Calu3 (cell line): ENCODE measurements at places on chromosomes 2 and 18.
A peak's percentile ranks its signal among the peaks of the same experiment; 100 is the strongest.

GRCh38 chr2:63721082-63721424 is 120.6 kb upstream of the UGP2 start:
- DNase-seq = no peak

GRCh38 chr18:63836456-63836855 is 51.0 kb upstream of the SERPINB2 start:
- no peak for DNase-seq

DNA sequence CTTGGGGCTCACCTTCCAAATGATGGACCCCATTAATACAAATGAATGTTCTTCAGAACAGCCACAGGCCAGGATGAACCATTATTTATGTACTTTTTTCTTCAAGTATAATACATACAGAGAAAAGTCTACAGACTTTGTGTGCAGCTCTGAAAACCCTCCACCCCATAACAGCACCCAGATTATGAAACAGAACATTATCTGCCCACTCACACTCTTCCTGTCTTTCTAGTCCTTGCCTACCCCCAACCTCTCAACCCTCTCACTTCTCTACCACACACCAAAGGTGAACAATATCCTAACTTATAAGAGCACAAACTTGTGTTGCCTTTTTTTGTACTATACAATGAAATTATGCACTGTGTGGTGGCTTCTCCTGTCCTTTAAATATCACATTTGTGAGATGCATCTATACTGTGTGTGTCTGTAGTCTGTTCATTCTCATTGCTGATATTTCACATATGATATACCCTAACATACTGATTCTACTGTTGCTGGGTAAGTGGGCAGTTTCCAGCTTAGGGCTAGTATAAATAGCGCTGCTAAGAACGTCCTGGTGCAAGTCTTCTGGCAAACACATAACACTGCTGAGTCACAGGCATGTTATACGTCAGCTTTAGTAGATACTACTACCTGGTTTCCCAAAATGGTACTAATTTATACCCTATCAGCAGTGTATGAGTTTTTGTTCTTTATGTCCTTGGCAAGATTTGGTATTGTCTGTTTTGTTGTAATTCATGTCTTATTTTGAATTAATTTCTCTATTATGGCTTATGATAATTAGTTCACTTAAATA is 1.0 kb upstream of the NPHP1 start:
- no peak for DNase-seq

DNA sequence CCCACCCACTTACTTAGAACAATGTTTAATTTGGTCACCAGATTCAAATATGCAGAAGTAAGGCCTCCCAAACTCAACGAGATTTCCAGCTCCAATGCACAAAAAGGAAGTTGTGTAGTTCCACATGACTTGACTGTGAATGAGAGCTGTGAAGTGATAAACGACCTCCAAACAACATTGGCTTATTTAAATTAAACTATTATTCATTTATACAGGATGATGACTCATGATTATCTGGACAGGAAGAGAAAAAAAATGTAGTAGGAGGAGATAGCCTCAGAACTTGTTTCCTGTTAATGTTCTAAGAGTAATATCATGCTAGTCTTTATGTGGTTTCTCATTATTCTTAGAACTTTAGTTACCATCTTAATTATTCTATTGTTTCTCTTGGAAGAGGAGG is 237.3 kb downstream of the C1D start:
- DNase-seq = no peak

- DNase-seq = no peak
Measured at GRCh38 chr2:28232295-28232694, 160.4 kb upstream of the FOSL2 start.

GRCh38 chr2:64655873-64656272 is 2.2 kb upstream of the SERTAD2 start:
- DNase-seq = no peak

- DNase-seq = no peak
Measured at GRCh38 chr2:1353124-1353523, 60.1 kb upstream of the TPO start.

- DNase-seq = no peak
Measured at GRCh38 chr2:37718515-37719161, 47.2 kb upstream of the CDC42EP3 start.

DNA sequence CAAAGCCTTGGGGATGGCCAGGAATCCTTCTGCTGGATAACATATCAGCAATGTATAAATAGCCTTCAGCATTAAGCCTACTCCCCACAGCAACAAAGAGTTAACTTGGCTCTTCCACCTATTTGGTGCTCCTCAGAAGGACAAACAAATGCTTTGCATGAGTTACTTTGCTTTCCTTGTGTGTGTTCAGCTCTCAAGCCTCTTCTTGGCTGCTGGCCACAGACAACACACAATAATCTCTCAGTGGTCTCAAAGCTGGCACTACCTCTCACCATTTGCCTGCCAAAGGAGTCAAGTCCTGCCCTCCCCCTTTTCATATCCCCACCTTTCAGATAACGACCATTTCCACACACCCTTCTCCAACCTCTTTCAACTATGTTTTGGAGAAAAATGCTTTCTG is 17.5 kb downstream of the FTCDNL1 start:
- no peak for DNase-seq

DNA sequence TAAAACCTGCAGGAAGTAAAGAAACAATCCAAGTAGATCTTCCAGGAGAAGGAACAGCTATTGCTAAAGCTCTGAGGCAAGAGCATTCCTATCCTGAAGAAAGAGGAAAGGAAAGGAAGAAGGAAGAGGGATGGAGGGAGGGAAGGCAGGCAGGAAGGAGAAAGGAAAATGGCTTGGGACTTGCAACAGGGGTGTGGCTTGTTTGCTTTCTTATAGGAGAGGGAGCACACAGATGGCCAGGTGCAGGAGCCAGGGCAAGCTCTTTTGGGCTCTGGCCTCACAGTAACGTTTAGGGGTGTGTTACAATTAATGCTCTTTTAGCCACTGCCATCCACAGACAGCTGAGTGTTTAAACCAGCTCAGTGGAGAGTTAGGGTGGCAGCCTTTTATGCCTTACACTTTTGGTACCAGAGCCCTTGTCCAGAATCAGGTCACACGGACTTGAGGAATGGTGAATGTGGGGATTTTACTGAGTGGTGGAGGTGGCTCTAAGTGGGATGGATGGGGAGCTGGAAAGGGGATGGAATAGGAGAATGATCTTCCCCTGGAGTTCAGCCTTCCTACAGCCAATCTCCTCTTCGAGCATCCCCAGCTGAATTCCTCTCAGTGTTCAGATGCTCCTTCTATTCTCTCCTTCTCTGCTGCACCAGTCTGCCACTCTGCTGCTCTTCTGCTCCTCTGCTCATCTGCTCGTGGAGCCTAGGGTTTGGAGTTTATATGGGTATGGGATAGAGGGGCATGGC is 108.7 kb upstream of the SLC39A10 start:
- no peak for DNase-seq

DNA sequence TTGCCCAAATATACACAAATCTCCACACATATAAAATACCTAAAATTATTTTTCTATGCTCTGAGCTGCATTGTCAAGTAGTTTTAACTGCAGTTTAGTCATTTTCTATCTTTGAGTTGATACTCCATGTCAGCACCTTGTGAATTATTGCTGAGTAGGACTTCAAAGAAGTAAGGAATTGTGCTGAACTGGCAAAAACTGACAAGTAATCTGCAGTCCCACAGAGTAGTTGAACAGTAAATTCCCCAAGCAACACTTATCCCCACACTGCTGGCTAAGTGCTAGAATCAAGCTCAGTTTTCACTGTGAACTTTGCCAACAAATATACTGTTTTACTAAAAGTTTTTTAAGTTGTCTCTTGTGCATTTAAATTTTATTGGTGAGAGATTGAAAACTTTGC is 141.8 kb upstream of the ST6GAL2 start:
- no peak for DNase-seq

GRCh38 chr2:119264781-119265692 is 41.4 kb downstream of the STEAP3 start:
- peak; percentile 67 for DNase-seq

- DNase-seq = no peak
Measured at GRCh38 chr2:187594801-187595200, 40.6 kb upstream of the TFPI start.

GRCh38 chr18:79949697-79950487 is 1.6 kb downstream of the SLC66A2 start:
- DNase-seq = no peak

DNA sequence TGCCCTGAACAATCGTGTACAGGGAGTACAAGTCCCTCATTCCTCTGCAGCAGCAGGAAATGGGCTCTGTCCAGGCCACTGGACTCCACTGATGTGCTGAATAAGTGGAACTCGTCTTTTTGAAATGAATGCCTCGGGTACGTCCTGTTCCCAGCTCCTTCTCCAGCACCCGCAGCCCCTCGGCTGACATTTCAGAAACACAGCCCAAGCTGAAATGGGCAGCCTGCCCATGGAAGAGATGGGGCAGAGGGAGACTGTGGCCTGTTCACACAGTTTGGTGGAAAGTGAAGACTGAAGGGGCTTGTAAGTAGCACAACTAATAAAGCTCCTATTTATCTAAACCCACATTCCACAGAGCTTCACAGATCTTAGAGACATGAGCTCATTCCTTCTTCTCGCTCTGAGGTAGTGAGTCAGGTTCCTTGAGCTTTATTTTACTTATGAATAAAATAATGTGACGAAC is 498.6 kb downstream of the TXNL1 start:
- DNase-seq = no peak

DNA sequence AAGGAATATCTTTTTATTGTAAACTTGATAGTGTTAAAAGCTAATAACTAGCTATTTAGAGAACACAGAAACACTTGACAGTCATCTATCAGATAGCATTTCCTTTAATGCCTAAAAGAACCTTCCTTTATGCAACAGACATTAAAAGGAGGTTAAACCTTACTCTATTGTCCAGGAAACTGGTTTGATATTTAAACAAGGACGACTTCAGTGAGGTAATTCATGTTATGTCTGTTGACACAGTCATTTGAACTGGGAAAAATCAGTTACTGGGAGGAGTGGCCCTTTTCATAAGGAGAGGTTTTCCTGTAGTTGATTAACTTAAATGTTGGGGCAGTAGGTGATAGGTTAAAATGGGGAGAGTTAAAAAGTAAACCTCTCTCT is 6.7 kb downstream of the TGIF1 start:
- DNase-seq = peak; percentile 48

DNA sequence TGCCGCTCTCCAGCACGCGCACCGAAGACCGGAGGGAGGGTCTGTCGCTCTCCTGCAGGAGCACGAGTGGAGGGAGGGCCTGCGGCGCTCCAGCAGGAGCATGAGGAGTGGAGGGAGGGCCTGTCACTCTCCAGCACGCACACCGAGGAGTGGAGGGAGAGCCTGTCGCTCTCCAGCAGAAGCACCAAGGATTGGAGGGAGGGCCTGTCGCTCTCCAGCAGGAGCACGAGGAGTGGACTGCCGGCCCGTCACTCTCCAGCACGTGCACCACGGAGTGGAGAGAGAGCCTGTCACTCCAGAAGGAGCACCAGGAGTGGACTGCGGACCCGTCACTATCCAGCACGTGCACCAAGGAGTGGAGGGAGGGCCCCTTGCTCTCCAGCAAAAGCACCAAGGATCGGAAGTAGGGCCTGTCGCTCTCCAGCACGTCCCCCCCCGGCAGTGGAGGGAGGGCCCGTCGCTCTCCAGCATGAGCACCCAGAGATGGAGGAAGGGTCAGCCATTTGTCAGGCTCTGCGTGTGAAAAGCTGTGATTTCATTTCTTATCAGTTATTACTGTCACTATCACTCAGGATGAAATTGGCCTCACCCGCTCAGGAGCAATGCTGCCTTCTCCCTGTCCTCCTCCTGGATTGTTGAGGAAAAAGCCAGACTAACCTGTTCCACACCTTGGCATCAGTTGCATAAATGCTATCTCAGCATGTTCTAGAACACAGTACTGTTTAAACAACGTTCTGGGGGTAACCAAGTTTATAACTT is 35.9 kb downstream of the ADI1 start:
- DNase-seq = no peak

GRCh38 chr2:213710164-213710563 is 425.9 kb downstream of the SPAG16 start:
- no peak for DNase-seq

- DNase-seq = no peak
Measured at GRCh38 chr2:172095905-172096625, 6.6 kb downstream of the DLX2 start.

DNA sequence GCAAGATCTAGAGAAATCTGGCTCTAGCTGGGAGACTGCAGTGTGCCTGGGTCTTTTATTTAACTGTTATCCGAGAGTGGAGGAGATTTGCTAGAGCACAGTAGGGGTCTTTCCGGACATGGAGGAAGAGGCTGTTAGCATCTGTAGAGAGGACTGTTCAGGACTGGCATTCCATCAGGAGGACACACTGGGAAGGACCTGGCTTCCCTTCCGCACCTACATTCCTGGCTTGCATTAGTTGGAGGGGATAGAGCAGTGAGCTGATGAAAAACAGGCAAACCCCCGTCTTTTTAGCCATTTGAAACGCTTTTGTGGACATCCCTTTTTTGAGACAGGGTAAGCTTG is 874 bp upstream of the PIEZO2 start:
- DNase-seq = no peak

- DNase-seq = no peak
Measured at GRCh38 chr18:11587846-11588245, 21.6 kb upstream of the SLC35G4 start.

DNA sequence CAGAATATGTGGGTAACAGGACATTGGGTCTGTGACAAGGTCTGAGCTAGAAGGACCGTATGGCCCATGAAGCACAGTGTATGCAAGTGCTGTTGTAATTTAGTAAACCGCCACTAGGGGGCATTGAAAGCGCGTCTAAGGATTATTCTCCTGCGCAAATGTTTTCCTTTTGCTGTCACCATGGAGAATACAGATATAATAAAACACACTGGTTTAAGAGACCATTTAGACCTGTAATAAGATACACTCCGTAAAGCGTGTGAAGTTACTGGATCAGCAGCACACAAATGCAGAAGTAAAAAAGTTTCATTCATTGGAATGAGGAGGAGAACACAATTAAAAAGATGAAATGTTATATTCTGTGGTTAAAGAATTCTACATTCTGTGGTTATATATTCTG is 272.4 kb downstream of the AGAP1 start:
- DNase-seq = peak; percentile 58

GRCh38 chr18:59940068-59940467 is 40.3 kb downstream of the PMAIP1 start:
- DNase-seq = no peak

DNA sequence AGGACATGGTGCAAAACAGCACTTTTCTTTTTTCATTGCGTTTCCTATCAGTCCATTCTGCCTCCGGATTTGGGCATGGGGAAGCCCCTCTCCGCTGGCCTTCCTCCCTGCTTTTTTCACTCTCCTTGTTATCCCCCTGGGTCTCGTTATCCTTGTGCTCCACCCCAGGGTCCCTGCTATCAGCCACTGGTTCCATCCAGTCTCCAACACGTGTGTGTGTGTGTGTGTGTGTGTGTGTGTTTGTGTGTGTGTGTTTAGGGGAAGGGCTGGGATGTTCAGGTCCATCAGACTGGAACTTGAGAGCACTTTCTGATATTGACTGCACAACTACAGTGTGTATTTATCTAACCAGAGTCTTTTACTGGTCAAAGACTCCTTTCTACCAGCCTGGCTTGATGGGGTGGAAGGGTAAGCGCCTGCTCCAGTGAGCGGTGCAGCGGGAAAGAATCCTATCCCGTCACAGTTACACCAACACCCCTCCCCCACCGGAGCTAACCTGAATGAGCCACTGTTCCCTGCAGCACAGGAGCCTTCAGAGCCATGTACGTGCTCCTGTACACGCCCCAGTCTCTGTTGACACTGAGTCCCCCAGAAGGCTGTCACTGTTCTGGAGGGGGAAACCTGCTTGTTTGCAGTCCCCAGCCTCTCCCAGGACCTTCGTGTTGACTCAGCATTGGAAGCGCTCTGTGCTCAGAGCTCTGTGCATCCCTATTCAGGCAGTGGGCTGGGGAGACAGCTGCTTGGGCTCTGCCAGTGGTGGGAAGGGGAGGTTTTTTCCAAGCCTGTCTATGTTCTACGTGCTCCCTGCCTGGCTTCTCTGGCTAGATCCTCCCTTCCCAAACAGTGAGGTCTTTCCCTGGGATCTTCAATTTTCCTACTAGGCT is 4.6 kb downstream of the INHA start:
- DNase-seq = peak; percentile 83
